Esophagus squamous epithelium (tissue), 5 donors: ENCODE measurements at places on chromosomes 6 and 20.

DNA sequence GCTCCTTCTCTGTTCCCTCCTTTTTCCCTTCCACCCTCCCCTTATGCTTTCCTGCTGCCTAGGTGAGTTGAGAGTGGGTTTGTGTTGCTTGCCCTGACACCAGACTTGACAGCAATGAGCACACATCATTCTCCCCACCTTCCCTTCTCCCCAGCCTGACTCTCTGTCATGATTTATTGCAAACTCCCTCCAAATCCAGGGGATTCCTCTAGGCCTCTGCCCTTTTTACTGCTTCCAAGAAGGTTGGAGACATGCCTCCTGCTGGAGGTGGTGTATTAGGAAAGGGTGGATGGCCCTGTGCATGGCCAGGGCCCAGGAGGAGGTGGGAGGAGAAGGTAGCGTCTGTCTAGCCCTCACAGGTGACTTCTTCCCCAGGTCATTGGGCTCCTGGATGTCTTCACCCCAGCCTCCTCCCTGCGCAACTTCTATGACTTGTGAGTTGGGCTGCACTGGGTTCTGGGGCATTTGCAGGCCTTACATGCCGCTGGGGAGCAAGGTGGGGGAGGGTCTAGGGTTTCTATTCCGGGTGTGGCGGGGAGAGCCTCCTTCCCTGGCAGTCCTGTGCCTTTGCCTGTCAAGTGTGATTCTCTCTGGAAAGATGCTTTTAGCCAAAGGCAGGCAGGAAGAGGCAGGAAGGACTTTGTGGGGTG is 2.1 kb downstream of the MAPK13 start:
- peaks cover 21% of the 10 kb centered on the region for H3K4me1 ChIP-seq
- peak overlapping the region; percentile 79 for H3K4me3 ChIP-seq
- no peaks in the 10 kb centered on the region for H3K27me3 ChIP-seq
- peak overlapping the region; percentile 81 for H3K27ac ChIP-seq

GRCh38 chr6:92267335-92267734 is 1152.0 kb downstream of the EPHA7 start:
- H3K4me3 ChIP-seq = no peak overlapping the region
- H3K36me3 ChIP-seq = no peaks in the 10 kb centered on the region
- no peak overlapping the region for H3K27ac ChIP-seq
- no peaks in the 10 kb centered on the region for H3K4me1 ChIP-seq
- no peaks in the 10 kb centered on the region for H3K27me3 ChIP-seq
- no peak for DNase-seq

DNA sequence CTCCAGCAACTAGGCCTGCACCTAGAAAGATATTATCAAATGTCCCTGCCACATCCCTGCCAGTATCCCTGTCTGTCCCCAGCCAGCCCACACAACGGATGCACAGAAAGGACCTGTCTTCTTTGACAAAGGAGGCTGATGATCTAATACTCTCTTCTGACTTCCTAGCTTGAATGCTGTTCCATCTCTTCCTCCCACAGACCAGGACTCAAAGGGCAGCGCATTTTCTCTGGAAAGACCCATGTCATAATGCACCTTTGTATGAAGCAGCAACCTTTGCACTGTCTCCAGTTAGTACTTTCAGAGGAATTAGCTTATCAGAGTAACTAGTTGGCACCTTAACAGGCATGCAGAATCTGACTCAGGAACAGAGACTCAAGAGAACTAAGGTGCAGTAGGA is 53.3 kb upstream of the TAF8 start:
- H3K27me3 ChIP-seq = no peaks in the 10 kb centered on the region
- H3K27ac ChIP-seq = no peak overlapping the region
- no peaks in the 10 kb centered on the region for H3K36me3 ChIP-seq
- no peaks in the 10 kb centered on the region for H3K4me1 ChIP-seq
- no peak overlapping the region for H3K4me3 ChIP-seq

- no peak overlapping the region for H3K27ac ChIP-seq
- no peaks in the 10 kb centered on the region for H3K4me1 ChIP-seq
- no peak overlapping the region for H3K4me3 ChIP-seq
- DNase-seq = no peak
- H3K36me3 ChIP-seq = no peaks in the 10 kb centered on the region
- no peaks in the 10 kb centered on the region for H3K27me3 ChIP-seq
Measured at GRCh38 chr6:22764496-22764895, 195.1 kb downstream of the HDGFL1 start.

DNA sequence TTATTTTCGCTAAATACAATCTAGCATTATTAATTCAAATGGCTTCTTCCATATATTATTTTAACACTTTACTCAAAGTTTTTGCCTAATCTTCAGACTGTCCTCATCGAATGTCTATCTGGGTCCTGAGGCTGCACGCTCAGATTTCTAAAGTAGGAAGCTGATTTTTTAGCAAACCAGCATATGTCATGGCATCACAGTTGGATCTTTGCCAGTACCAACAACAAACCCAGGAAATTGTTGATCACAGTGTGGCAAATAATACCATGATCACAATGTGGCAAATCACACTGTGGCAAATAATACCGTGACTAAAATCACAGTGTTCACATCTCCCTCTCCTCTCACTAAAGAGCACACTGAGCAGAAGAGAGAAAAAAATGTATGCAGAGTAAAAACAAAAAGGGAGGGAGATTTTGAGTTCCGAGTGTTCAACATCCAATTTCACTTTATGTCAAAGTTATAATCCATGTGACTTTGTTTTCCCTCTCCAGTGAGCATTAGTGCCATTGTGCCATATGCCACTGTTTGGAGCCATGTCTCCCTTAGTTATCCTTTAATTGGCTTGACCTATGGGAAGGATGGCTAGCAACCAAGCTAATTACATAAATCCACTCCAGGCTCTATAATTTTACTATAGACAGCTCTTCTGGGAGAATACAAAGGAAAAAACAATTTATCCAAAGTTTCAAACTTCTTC is 1059.6 kb downstream of the HACE1 start:
- H3K27me3 ChIP-seq = no peaks in the 10 kb centered on the region
- no peak for DNase-seq
- H3K4me1 ChIP-seq = no peaks in the 10 kb centered on the region
- H3K36me3 ChIP-seq = no peaks in the 10 kb centered on the region

- no peaks in the 10 kb centered on the region for H3K36me3 ChIP-seq
- H3K27me3 ChIP-seq = no peaks in the 10 kb centered on the region
- DNase-seq = no peak
- no peak overlapping the region for H3K4me3 ChIP-seq
- H3K27ac ChIP-seq = no peak overlapping the region
Measured at GRCh38 chr20:50009521-50010454, 27.0 kb downstream of the SNAI1 start.

DNA sequence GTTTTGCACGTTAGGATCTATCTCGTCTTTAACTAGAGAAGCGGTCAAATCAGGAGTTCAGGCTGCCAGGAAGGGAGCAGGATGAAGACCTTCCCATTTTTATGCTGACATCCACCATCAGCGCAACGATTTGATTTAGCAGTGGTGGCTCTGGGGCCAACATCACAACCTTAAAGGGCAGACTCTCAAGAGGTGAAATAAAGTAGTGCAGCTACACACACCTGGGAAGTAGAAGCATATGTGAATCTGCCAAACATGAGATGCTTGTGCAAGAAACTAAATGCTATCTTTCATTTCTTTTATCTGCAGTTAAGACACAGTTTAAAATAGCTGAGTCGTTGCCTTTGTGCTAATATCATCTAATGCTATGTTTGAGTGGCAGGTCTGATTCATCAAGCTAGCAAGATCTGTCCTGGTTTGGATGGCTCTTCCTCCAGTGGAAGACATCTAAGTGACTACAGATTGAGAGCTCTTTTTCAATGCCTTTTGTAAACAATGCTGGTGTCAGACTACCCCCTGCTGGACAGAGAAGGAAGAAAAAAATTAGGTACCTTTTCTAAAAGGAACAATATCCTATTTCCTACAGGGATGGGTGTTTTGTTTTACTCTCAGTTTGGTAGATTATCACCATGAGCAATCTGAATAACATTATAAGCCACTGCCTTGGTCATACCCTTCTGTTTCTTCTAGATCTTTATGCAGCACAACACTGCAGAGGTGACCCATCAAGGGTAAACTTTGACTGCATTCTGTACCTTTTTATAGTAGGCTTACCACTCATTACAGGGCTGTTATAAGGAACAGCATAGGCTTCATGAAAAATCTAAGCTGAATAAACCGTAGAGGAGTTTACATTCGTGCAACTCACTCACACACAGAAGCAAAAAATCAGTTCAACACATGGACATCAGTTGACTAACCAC is 171.6 kb upstream of the FBXL4 start:
- H3K36me3 ChIP-seq = no peaks in the 10 kb centered on the region
- no peak overlapping the region for H3K27ac ChIP-seq
- no peak for DNase-seq
- no peaks in the 10 kb centered on the region for H3K27me3 ChIP-seq
- H3K4me3 ChIP-seq = no peak overlapping the region
- H3K4me1 ChIP-seq = no peaks in the 10 kb centered on the region

- DNase-seq = no peak
- H3K27me3 ChIP-seq = no peaks in the 10 kb centered on the region
- H3K4me1 ChIP-seq = no peaks in the 10 kb centered on the region
- no peaks in the 10 kb centered on the region for H3K36me3 ChIP-seq
- H3K4me3 ChIP-seq = no peak overlapping the region
- H3K27ac ChIP-seq = no peak overlapping the region
Measured at GRCh38 chr6:147463651-147464050, 44.8 kb upstream of the SAMD5 start.

GRCh38 chr20:13187899-13188298 is 33.2 kb upstream of the ISM1 start:
- H3K4me1 ChIP-seq = no peaks in the 10 kb centered on the region
- H3K4me3 ChIP-seq = no peak overlapping the region
- no peak for DNase-seq
- no peaks in the 10 kb centered on the region for H3K36me3 ChIP-seq
- H3K27me3 ChIP-seq = no peaks in the 10 kb centered on the region

- no peaks in the 10 kb centered on the region for H3K27me3 ChIP-seq
- no peak for DNase-seq
- no peak overlapping the region for H3K27ac ChIP-seq
- H3K36me3 ChIP-seq = no peaks in the 10 kb centered on the region
- H3K4me3 ChIP-seq = no peak overlapping the region
Measured at GRCh38 chr6:75166236-75166635, 39.6 kb downstream of the COL12A1 start.

DNA sequence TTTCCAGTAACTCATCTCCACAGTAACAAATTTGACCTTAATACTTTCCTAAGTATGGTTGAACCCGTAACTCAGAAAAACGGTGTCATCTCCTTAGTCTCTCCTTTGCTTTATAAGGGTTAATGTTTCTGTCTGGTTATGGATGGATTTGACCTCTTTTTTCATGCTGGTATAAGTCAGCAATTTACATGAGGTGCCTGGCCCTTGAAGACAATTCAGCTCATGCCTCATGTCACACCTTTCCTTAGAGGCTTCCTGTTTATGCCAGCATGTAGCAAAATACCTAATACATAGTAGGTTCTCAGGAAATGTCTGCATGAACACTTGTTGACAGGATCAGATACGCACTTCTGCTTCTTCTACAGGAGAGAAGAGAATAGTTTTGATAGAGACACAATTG is 37.7 kb upstream of the C20orf144 start:
- no peak overlapping the region for H3K4me3 ChIP-seq
- no peak for DNase-seq
- H3K36me3 ChIP-seq = peaks cover 97% of the 10 kb centered on the region
- H3K27me3 ChIP-seq = no peaks in the 10 kb centered on the region

DNA sequence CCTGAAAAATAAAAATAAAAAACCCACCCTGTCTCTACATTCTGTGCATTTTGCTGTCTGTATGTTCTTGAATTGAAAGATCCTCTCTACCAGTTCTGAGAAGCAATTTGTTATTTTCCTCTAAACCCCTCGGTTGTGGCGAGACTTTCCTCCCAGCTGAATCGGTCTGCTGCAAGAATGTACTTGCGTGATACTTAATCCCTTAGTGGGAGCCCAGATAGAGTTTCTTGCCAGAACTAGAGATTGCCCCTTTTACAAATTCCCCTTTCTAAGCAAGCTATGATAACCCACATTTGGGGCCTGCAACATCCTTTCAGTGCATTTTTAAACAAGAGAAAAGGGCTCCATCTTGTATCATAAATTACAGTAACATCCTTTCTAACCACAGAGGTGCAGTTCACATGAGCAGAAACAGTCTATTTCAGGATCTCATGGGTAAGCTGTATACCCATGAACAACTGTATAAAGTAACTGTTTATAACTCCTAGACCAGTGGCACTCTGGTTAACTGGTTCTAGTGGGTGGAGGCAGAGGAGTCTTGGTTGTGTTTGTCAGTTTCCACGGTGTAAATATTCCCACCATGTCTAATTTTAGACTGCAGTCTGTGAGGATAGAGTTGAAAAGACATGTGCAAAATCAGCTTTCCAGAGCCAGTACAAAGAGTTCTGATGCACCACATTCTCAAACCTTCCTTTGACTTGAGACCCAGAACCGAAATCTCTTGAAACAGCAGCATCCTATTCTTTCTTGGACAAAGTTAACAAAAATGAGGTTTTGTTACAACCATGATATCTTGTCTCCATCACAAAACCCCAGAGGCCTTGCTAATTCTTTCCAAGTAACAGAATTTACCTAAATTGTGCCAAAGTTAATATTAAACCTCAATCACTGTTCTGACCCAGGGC is 113.1 kb upstream of the ZNF217 start:
- H3K4me1 ChIP-seq = peaks cover 35% of the 10 kb centered on the region
- H3K36me3 ChIP-seq = no peaks in the 10 kb centered on the region
- H3K27me3 ChIP-seq = no peaks in the 10 kb centered on the region
- peak overlapping the region; percentile 40 for H3K27ac ChIP-seq
- no peak overlapping the region for H3K4me3 ChIP-seq

DNA sequence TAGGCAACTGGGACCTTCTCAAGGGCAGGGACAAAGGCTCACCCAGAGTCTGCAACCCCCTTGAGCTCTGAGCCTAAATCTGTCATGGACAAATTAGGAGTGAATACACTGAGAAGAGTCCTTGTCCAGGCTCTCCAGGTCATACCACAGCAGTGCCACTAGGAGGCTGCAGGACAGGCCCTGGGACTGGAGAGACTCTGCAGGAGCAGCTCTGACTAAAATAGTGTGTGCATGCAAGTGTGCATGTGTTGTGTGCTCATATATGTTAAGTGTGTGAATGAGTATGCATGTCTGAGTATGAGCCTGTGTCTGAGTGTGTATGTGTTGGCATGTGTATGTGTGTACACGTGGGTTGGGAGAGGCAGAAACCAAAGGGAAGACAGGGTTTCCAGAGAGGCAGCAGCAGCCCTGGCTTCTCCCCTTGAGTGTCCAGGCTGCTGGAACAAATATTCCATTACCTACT is 27.1 kb downstream of the MRPL14 start:
- peaks cover 40% of the 10 kb centered on the region for H3K36me3 ChIP-seq
- H3K27ac ChIP-seq = no peak overlapping the region
- no peak for DNase-seq
- H3K4me1 ChIP-seq = peaks cover 17% of the 10 kb centered on the region
- H3K27me3 ChIP-seq = no peaks in the 10 kb centered on the region
- no peak overlapping the region for H3K4me3 ChIP-seq

- H3K4me1 ChIP-seq = peaks cover 24% of the 10 kb centered on the region
- H3K27me3 ChIP-seq = no peaks in the 10 kb centered on the region
- H3K27ac ChIP-seq = peak overlapping the region; percentile 78
- no peak overlapping the region for H3K4me3 ChIP-seq
- no peaks in the 10 kb centered on the region for H3K36me3 ChIP-seq
Measured at GRCh38 chr20:38109591-38110524, 55.2 kb downstream of the TGM2 start.

GRCh38 chr6:84450018-84450417 is 222.6 kb upstream of the CEP162 start:
- no peak for DNase-seq
- no peak overlapping the region for H3K4me3 ChIP-seq
- H3K27me3 ChIP-seq = no peaks in the 10 kb centered on the region

GRCh38 chr6:68677058-68677457 is 42.0 kb downstream of the ADGRB3 start:
- H3K36me3 ChIP-seq = no peaks in the 10 kb centered on the region
- H3K27ac ChIP-seq = no peak overlapping the region
- DNase-seq = no peak
- no peaks in the 10 kb centered on the region for H3K4me1 ChIP-seq
- H3K4me3 ChIP-seq = no peak overlapping the region
- no peaks in the 10 kb centered on the region for H3K27me3 ChIP-seq
